D721Med (cell line): ENCODE measurements at places on chromosomes 6 and 20.

DNA sequence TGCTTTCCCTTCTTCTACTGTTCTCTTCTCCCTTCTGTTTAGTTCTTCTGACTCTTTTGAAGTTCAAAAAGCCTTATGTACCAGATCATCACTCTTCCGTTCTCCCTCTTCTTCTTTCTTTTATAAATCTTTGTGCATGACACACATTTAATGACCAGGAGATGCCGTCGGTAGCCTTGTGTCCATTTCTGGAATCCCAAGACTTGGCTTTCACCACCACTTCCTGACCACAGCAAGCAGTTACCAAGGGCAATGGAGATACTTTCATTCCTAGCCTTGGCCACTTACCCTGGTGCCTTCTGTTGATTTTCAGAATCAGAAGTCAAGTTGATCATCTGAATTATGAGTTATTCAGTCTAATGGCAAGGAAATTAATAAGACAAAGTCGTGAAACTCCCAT is 268.5 kb upstream of the QKI start:
- no peak for DNase-seq

DNA sequence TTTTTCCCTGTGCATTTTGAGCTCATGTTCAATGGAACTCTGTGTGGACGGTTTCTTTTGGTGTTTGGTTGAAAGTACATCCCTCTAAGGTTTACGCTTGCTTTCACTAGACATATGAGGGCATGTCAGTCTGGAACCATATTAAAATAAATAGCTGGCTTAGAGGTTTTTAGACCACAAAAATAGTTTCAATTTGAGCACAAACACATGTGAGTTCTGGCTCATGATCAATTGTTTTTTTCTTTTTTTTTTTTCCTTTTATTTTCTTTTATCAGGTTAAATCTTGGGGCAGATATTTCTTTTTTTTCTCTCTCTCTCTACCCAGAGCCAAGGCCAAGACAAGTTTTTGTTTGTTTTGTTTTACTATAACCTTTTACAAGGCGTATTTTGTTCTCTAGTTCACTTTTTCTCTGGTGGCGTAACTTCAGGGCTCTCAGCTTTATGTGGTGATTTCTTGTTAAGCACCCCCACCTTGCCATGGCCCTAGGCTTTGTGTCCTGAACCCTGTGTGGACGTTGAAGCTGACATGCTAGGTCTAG is 92.9 kb downstream of the SHLD1 start:
- DNase-seq: no peak

GRCh38 chr20:23526850-23527249 is 35.9 kb downstream of the CST8 start:
- no peak for DNase-seq

GRCh38 chr6:136209496-136209895 is 40.6 kb downstream of the MTFR2 start:
- DNase-seq: no peak

- no peak for DNase-seq
Observed at GRCh38 chr6:130431346-130431852, 65.6 kb downstream of the TMEM200A start.

DNA sequence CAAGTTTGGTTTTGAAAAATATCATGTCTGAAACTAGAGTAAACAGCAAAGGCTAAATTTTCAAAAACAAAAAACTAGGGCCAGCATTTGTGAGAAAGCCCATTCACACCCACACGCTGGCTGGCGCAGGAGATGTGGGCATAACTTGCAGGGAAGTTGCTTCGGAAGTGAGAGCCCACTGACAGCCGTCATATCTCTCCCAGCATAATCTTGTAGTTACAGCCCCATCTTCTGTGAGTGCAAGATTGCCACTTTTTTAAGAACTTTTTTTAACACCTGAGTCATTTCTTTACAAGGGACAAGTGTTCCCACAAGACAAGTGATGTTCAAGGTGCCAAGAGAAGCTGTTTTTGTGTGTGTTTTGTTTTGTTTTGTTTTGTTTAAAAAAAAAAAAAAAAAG is 212.5 kb upstream of the CNR1 start:
- no peak for DNase-seq

- DNase-seq: no peak
Observed at GRCh38 chr6:116411284-116411623, 40.5 kb downstream of the DSE start.

- no peak for DNase-seq
Observed at GRCh38 chr6:140561701-140562100, 1187.3 kb upstream of the CITED2 start.

DNA sequence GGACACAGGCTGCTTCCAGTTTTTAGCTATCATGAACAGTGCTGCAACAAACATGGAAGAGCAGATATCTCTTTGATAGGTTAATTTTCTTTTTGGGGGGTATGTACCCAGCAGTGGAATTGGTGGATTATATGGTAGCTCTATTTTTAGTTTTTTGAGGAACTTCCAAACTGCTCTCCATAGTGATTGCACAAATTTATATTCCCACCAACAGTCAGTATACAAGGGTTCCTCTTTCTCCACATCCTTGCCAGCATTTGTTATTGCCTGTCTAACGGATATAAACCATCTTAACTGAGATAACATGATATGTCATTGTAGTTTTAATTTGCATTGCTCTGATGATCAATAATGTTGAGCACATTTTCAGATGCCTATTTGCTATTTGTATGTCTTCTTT is 237.6 kb downstream of the MMUT start:
- DNase-seq: no peak

- no peak for DNase-seq
Observed at GRCh38 chr6:63724721-63725120, 89.1 kb downstream of the PHF3 start.

DNA sequence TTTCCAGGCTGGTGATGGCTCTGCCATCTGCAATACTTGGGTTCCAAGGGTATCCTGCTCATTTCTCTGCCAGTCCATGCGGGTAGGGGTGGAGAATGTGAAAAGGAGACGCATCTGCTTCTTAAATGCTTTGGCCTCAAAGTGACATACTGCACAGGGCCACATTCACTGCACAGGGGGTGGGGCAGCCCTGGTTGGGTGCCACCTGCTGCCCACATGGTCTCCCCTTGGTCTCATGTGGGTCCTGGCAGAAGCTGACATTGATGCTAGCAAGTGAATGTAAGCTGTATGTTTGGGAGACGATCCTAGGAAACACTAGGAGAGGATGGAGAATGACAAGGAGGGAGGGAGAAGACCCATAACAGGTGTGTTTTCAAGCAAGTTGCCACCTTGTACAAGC is 140.9 kb downstream of the EDN3 start:
- no peak for DNase-seq

DNA sequence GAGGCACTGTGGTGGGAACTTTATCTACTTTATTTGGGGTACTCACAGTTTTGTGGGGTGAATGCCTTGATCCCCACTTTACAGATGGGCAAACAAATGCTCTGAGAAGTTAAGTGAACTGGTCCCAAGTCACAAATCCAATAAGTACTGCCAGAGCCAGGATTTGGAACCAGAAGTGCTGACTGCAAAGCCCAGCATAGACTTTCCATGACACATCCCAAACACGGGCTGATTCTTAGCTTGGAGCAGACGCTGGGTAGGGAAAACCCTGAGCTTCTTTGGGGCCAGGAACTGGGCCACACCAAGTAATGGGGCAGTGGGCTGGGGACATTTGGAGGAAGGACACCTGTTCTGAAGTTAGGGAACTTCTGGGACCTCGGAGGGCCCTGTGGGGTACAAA is 20.3 kb downstream of the RIN2 start:
- no peak for DNase-seq

DNA sequence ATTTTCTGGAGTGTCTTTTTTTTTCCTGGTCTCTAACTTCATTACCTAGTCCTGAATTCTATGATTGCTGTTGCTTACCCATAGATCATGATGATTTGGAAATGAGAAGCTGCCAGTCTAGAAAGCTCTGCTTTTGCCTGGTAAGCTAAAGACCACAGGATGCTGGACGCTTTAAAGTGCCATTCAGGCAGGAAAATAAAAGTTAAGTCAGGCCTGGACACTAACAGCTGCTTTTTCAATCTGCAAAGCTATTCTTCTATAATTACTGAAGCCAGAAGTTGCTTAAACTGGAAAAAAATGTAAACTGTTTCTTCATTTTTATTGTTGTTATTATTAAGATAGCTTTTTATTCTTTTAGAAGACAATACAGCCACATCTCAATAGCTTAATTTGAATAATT is 129.8 kb upstream of the SPACA1 start:
- no peak for DNase-seq

DNA sequence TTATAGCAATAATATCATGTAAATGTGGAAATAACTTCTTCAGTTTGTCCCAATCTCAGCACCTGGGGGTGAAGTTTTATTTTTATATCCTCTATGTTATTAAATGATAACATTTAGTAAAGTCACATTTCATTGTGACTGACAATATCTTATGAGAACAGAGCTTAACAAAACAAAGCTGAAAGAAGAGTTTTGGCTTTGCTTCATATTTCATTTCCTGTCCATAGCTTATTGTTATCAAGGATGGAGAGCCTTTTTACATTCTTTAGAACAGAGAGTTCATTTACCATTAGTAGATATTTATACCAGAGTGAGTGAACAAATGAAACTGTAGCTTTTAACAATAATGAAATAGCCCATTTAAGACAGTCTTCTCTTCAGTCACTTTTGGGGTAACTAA is 231.9 kb upstream of the SGK1 start:
- DNase-seq: no peak

DNA sequence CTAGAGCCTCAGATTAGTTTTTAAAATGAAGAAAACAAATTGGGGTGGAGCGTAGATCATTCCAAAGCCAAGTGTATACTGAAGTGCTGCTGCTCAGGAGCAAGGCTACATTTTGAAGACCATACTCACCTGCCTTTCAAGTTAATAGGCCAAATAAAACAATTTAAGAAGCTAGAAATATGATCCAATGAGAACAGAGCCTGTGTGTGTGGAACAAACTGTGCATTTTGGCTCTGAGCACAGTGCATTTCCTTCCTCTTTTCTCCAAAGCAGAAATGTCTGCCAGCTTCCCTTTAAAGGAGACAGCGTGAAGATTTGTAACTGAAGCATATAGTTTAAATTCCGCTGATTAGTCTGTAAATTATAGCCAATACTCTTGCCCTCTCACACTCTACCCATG is 3.2 kb upstream of the IFNGR1 start:
- DNase-seq: no peak

- DNase-seq: no peak
Observed at GRCh38 chr6:160810238-160810637, 108.2 kb downstream of the PLG start.

DNA sequence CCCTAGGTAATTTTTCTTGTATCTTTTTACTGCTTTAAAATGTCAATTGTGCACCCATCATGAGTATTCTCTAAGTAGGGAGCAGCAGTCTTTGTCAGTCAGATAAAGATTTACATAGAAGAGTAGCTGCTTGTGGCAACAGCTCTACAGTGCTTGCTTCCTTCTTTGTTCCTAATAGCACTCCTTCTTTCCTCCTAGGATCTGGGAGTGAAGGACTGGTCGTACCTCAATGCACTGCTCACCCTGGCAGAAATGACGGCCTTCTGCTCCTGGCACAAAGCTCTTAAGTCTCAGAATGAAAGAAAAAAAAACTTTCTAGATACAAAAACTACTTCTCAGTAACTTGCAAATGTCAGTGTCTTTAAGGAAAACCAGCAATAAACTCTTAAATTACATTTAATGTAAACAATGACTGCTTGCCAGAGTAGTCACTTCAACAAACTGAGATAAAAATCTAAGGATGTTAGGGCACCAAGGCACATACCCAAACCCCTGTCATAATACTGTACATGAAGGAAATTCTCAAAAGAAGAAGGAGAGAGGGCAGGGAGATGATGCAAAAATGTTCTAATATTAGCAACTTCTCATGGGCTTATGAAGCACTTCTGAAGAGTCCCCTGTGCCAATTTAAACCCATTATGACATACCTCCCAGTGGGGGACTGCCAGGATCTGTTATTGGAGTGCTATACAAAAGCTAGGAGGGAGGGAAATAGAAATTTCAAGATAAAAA is 34.0 kb downstream of the NCOA6 start:
- no peak for DNase-seq

- DNase-seq: no peak
Observed at GRCh38 chr20:58603721-58604120, 47.4 kb upstream of the STX16 start.

GRCh38 chr20:10338426-10339180 is 95.4 kb downstream of the MKKS start:
- DNase-seq: no peak

DNA sequence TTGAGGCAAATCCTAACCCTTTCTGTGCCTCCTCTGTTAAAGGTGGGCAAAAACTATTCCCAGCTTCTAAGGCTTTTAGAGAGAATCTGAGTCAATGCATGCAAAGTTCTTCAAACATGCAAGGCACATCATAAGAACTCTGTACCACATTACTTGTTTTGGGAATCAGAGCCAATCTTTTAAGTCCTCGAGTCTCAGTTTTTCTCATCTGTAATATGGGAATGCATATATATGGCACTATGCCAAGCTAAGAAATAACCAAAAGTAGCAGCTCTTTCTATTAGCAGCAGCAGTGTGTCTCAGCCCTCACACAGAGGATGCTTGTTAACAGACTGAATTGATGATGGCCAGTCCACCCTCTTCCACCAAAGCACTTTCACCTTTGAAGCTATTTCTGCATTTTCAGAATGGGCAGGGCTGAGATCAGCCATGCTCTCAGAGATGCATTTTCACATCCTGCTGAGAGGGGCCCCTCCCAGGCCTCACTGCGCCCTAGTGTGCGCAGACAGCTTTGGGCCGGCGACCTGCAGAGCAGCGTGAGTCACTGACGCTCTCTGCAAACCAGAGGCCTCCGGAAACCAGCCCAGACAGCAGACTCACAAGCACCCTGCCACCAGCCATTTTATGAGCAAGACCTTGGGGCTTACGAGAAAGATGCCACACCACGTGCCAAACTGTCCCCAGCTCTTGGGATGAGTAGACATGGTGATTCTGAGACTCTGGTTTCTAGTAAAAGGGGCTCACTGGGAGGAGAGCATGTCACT is 138.0 kb downstream of the NFATC2 start:
- DNase-seq: no peak

GRCh38 chr6:130421585-130421984 is 55.8 kb downstream of the TMEM200A start:
- no peak for DNase-seq

GRCh38 chr6:165854061-165854862 is 191.2 kb upstream of the PDE10A start:
- no peak for DNase-seq

DNA sequence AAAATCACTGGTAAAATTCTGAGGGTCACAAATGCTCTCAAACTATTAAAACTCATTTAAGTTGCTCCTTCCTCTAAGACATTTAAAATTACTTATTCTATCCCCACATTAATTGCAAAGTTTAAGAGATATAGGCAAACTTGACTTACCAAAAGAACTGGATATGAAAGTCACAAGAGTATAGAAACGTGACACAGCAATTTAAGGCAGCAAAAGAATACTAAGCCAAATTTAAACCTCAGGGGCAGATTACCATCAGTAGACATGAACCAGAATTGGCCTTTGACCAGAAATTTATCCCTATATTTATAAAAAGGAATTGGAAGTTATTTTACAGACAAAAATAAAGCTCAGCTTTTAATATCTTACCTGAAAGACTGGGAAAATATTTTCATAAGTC is 56.0 kb downstream of the MAP3K7 start:
- DNase-seq: no peak

GRCh38 chr20:14220986-14221385 is 116.4 kb downstream of the FLRT3 start:
- no peak for DNase-seq

- no peak for DNase-seq
Observed at GRCh38 chr6:43217351-43217750, 11.9 kb downstream of the DNPH1 start.

GRCh38 chr6:155645325-155645724 is 189.7 kb upstream of the NOX3 start:
- DNase-seq: no peak

GRCh38 chr6:119533603-119534279 is 184.2 kb upstream of the MAN1A1 start:
- DNase-seq: no peak

- no peak for DNase-seq
Observed at GRCh38 chr20:39010496-39010895, 48.4 kb downstream of the DHX35 start.
